Muscle of leg (tissue), 16 donors: ENCODE measurements at places on chromosomes 7 and 10. TPM values are rescaled to one million over a fixed set of nuclear protein-coding genes. Genes with fewer than 3 reads are reported as not detected.

GRCh38 chr7:141519623-141520022 lies 31.6 kb upstream of the AGK start:
- no peak for DNase-seq

GRCh38 chr7:41319581-41319980 lies 383.3 kb downstream of the INHBA start:
- no peak for DNase-seq

- no peak for DNase-seq
Observed at GRCh38 chr10:4059471-4060138, 274.6 kb upstream of the KLF6 start.

The FAM180A gene
- polyA plus RNA-seq = 0.33 TPM

GRCh38 chr7:101970801-101971200 lies 153.4 kb downstream of the CUX1 start:
- no peak for DNase-seq
